ENCODE measurements at places on chromosomes 5 and 9.

GRCh38 chr5:157459715-157460599, at the start of gene NIPAL4:
Gene NIPAL4 (plus strand): TSS chr5:157460213. CDS start chr5:157460321, 108 bp downstream.
- DNase-seq: no peak

DNA sequence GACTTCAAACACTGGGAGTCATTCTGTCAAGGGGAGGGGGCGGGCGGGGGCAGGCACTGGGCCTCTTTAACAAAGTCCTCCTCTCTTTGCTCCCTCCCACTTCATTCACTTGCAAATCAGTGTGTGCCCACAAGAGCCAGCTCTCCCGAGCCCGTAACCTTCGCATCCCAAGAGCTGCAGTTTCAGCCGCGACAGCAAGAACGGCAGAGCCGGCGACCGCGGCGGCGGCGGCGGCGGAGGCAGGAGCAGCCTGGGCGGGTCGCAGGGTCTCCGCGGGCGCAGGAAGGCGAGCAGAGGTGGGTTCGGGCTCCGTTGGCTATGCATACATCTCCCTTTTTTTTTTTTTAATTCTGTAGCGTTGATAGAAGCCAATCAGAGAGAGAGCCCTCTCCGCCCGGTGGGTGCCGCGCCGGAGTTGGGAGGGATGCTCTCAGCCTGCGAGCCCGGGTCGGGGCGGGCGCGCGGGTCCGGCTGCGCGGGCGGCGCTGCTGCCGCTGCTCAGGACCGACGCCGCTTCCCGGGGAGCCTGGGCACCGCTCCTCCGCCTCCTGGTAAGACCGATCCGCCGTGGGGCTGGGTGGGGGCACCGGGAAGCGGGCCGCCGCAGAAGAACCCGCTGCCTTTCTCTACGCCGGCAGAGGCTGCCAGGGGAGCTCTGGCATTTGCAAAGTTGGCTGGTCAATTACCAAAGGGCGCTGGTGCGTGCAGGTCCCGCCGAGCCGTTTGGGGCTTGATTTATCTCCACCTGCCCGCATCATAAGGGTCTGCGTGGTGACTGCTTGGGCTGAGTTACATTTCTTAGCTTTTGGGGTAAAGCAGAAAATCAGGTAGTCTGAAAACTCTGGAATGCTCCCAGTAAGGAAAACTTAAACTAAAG, at the start of gene CDH6:
CDH6 (plus strand) TSS at position 96 of the 877 bp plus-strand sequence. CDS start 73,788 bp downstream, outside the sequence.
- DNase-seq: peak; percentile 71

GRCh38 chr9:34823778-34824177, 113.8 kb upstream of the CCL21 start:
- no peak for DNase-seq

- no peak for DNase-seq
These were observed 798 bp downstream of the MEGF9 start for GRCh38 chr9:120713257-120714087.

DNA sequence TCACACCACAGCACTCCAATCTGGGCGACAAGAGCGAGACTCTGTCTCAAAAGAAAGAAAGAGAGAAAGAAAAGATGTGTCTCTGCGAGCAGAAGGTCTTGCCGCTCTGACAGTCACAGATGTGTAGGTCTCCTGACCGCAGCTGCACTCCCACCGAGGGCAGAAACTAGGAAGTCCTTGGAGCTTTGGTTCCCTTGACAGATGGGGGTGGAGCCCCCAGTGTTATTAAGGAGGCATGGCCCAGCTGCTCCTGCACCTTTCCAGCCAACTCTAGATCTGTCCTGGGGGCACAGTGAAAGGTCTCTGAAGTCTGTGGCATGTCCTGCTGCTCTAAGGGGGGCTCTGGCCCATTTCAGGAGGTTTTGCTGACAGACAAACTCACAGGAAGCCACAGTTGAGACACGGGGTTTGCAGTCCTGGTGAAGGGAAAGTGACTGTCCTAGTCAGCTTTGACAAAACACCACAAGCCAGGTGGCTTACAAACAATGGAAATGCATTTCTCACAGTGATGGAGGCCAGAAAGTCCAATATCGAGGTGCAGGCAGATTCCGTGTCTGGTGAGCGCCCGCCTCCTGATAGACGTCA, 9.0 kb upstream of the DIPK1B start:
- DNase-seq: no peak

DNA sequence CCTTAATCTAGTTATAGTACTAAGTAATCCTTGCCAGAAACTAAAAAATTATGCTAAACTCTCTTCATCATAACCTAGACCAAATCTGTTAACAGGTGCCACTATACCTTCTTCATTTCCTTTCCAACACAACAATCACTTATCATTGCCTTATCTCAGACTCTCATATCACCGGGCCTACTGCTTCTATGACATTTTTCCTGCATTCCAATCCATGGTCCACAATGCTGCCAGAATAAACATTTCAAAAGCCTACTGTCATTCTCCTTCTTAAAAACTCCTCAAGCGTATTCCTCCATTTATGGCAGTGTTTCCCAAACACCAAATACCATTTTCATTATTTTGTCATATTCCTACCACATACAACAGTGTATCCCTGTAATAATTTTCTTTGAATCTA, 6.5 kb downstream of the PPP6C start:
- DNase-seq: no peak

DNA sequence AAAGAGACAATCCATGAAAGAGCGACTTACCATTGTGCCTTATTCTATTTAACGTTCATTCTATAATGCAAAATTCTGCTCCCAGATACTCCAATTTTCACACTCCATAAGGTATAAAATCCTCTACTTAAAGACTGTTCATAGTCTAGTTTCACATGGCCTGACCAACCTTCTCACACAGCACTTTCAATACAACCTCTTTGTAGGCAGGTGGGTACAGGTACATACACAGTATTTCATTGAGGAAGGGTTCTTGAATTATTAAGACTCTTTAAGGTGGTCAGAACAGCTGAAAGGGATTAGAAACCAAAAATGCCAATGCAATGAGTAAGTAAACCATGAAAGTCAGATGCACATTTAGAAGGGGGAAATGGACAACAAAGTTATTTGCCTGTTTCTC, 352.0 kb downstream of the PARP8 start:
- no peak for DNase-seq

- DNase-seq: no peak
These were observed 117.7 kb downstream of the TARS1 start for GRCh38 chr5:33558489-33558888.

- DNase-seq: no peak
These were observed 46.4 kb upstream of the KDM4C start for GRCh38 chr9:6711403-6711802.

DNA sequence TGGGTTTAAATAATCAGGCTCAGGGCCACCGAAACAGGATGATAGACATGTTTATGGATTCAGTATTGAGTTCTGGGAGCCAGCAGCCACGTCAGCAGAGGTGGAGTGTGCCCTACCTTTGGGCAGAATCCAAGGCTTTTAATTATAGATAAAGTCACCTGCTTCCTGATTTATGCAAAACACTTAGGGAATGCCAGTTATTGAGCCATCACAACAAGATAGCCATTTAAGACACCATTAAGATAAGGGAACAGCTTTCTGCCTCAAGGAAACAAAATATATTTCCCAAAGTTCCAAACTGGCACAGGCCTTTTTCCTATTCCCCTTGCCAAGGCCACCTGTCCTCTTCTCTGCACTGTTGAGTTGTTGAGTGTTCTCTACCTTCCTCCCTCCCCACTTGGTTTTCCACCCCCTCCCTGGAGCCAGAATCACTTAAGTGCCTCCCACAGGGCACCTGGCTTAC, 2.4 kb downstream of the CCL28 start:
- no peak for DNase-seq

- DNase-seq: no peak
These were observed 370.8 kb upstream of the MEF2C start for GRCh38 chr5:89253666-89254352.

- DNase-seq: no peak
These were observed 26.7 kb upstream of the FSD1L start for GRCh38 chr9:105421154-105421553.

DNA sequence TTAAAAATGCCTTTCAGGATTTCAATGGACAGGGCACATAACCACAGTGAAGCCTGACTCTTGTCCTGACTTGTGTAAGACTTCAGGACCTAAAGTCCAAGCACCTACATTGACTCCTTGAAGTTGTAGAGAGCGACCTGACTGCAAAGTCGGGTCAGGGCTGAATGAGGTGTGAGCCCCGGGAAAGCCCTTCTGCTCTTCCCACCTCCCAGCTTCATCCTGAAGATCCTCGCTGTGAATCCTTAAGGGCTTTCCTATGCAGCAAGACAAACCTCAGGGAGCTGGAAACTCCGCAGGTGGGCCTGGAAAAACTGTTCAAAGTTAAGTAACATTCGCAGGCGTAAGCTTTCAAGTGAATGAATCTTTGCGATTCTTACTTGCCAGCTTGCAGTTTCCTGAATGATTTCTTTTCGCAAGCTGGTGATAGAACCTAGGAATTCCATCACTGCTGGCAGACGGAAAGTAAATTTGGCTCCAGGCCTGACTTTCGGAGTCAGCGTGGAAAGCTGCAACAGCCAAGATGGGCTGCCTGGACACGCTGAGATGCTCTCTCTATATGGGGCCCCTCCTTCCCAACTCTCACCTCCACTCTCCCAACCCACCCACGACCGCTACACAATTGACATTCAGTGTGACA, 10.9 kb downstream of the SEMA5A start:
- no peak for DNase-seq

DNA sequence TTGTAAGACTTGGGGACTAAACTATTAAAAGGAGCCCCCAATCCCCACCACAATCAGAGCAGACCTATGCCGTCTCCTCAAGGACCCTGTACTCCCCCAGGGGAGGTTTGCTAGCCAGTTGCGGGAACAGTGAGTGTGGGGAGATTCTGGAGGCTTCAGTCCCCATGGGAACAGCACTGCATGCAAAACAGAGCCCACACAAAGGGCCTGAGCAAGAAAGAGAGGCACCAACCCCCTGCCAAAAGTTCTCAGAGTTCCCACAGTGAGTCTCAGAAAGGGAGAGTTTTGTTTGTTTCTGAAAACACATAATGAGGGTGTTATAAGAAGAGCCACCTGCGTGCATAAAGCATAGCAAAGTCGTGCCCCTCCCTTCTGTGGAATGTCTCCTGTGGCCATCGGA, 56.6 kb downstream of the CFAP90 start:
- no peak for DNase-seq

GRCh38 chr9:20848490-20848889, 164.4 kb downstream of the FOCAD start:
- no peak for DNase-seq

- DNase-seq: no peak
These were observed 99.9 kb upstream of the RAD23B start for GRCh38 chr9:107183176-107183575.

- no peak for DNase-seq
These were observed 46.9 kb downstream of the ACTBL2 start for GRCh38 chr5:57435701-57436134.

- DNase-seq: no peak
These were observed 114.2 kb downstream of the TTC39B start for GRCh38 chr9:15192856-15193255.

Data from COR-L47 (cell line).